ENCODE measurements at places on chromosomes 12 and 14.

DNA sequence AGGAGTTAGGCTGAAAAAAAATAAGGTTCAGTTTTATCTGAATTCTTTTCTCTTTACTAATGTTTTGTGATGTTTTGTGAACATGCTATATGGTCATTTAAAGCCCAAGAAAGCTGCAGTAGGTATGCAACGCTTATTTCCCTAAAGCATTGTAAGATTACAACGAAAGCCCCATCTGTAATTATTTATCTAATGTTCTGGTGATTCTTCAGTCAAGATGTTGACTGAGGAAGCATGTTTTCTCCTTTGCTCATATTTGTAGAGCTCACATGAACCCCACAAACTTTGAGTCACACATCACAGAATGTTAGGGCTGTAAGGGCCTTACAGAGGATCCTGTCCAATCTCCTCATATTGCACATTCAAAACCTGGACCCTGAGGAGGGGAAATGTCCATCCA, 3.2 kb upstream of the TUBA1C start:
- peak; percentile 68 for DNase-seq

GRCh38 chr14:94677747-94678146, 65.6 kb downstream of the SERPINA3 start:
- DNase-seq: no peak

- DNase-seq: no peak
Measured at GRCh38 chr14:57610631-57611030, 117.0 kb upstream of the CCDC198 start.

DNA sequence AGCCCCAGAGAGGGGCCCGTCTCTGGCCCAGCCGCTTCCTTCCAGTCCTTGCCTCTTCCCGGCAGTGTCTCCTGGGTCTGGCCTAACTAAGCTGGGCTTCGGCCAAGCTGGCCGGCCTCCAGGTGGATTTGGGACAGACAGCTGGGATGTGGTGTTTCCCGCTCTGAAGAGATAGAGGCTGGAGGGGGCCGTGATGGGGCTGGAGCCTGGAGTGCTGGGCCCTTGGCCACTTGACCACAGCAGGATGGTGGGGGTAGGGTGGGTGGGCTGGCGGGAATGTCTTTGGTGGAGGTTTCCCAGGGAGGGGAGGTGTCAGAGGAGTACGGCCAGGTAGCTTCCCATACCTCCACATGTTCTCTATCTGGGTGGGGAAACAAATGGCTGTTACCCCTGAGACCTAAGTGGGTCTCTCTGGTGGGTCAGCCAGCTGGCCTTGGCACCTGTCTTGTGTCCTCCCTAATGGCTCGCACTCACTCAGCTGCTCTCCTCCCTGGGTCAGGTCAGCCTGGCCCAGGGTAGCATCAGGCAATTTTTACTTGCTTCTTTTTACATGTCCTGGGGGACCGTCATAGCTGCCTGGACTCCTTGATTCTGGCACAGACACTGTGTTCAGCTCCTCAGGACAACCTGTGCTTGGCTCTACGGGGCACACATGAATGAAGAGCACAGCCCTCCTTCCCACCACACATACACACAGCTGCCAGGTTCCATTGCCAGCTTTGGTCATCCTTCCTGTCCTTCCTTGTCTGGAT, 19.8 kb upstream of the PGF start:
- no peak for DNase-seq

- no peak for DNase-seq
Measured at GRCh38 chr12:77031745-77032144, 33.6 kb downstream of the E2F7 start.

DNA sequence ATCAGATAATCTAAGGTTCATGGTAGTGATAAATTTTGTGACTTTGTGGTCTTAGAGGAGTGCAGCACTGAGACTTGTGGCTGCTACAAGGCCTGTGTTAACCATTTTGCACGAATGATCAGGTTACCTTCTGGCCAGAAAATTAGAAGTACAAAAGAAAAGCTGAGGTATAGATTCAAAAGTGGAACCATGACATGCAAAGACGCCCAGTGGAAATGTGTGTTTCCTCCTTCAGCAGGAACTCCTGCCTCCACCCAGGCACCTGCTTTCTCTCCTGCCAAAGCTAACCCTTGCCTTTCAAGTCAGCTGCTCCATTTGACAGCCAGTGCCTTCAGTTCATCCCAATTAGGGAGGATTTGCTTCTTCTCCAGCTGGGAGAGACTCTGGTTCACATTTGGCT, 10.1 kb downstream of the PDE6H start:
- no peak for DNase-seq

DNA sequence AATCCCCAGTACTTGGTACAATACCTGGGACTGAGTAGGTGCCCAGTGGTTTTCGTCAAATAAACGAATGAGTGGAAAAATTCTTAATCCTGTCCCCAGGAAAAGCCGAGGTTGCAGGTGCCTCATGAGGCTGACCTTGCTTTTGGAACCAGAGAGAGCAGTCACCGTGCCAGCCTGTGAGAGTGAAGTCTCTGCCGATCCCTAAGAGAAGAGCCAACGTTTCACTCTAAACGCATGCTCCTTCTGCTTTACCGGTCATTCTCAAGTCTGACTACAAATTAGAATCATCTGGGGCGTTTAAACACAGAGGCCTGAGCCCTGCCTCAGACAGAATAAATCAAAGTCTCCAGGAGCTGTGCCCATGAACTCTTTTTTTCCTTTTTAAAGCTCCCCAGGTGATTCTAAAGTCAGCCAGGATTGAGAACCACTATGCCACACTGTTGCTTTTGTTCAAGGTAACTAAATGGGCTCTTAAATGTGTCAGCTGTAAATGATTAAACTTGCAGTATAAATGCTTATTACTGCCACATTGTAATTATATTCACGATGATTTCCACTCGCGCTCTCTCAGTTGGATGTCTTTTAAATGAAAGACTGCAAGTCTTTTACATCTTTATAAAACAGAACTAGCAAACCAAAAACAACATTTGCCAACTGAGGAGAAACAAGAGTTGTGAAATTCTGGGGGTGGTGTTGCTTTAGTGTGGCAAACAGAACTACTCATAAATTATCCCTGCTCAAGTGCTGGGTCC, 26.9 kb downstream of the TCP11L2 start:
- DNase-seq: no peak

DNA sequence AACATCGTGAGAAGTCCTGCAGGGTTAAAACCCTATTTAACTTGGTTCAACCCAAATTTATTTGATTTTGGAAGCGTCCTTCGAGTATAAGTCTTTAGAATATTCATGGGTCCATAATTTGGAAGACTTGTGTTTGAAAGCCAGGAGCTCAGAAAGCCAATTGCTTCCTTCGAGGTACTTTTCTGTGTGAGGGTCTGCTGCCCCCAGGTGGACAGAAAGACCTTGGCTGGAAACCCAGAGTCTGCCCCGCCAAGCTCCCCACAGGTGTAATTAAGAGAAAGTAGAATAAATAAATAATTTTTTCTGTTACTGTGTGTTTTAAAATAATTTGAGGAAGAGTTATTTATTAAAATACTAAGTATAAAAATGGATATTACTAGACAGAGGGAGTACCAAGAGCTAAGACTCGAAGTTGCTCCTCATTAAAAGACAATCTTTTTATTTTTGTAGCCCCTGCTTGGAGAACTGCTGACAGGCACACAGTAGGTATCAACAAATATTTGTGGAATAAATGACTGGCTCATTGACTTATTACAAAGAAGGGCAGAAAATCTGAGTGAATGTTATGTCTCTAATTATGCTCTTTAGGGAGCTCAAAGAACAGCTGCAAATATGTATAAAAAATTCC, 105.8 kb downstream of the PAH start:
- DNase-seq: no peak

DNA sequence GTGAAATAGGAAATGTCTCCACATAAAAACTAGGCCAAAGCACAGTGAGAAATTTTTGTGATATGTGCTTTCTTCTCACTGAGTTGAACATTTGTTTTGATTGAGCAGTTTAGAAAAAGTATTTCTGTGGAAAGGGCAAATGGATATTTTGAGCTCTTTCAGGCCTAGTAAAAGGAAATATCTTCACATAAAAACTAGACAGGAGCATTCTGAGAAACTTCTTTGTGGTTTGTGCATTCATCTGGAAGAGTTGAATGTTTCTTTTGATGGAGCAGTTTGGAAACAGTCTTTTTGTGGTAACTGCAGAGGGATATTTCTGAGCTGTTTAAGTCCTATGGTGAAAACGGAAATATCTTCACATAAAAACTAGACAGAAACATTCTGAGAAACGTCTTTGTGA, 582.7 kb upstream of the ALG10B start:
- no peak for DNase-seq

DNA sequence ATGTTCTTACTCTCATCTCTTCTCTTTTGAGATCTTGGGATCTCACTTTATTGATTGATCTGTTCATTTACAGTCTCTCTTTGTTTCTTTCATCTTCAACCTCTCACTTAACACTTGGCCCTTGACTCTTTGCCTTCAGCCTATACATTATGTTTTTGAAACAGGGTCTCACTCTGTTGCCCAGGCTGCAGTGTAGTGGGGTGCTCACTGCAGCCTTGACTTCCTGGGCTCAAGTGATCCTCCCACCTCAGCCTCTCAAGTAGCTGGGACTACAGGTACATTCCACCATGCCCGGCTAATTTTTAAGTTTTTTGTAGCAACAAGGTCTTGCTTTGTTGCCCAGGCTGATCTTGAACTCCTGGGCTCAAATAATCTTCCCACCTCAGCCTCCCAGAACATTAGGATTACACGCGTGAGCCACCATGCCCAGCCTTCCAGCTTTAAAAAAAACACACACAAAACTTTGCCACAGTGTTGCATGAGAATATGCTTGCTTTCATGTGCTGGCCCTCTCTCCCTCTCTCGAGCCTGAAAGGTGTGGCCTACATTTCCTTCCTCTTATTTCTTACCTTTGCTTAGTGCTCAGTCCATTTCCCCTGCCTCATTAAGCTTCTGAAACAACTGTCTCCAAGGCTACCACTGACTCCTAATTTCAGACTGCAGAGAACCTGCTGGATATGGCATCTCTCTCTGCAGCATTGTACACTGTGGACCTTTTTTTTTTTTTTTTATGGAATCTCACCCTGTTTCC, 9.9 kb downstream of the DIP2B start:
- DNase-seq: no peak

- no peak for DNase-seq
Measured at GRCh38 chr12:6407236-6407954, 23.4 kb downstream of the LTBR start.
